Activated T-helper 1 cell treated with anti-CD3 and anti-CD28 coated beads, Interleukin-2, amount 50 U/mL, for 16 hours (primary cell): ENCODE measurements at places on chromosomes 2 and 18.

- no peak for DNase-seq
Measured at GRCh38 chr2:224982910-224983711, 59.2 kb downstream of the DOCK10 start.

- no peak for DNase-seq
Measured at GRCh38 chr2:60154142-60154541, 399.3 kb downstream of the BCL11A start.

GRCh38 chr2:128411431-128411830 lies 92.8 kb upstream of the HS6ST1 start:
- no peak for DNase-seq

DNA sequence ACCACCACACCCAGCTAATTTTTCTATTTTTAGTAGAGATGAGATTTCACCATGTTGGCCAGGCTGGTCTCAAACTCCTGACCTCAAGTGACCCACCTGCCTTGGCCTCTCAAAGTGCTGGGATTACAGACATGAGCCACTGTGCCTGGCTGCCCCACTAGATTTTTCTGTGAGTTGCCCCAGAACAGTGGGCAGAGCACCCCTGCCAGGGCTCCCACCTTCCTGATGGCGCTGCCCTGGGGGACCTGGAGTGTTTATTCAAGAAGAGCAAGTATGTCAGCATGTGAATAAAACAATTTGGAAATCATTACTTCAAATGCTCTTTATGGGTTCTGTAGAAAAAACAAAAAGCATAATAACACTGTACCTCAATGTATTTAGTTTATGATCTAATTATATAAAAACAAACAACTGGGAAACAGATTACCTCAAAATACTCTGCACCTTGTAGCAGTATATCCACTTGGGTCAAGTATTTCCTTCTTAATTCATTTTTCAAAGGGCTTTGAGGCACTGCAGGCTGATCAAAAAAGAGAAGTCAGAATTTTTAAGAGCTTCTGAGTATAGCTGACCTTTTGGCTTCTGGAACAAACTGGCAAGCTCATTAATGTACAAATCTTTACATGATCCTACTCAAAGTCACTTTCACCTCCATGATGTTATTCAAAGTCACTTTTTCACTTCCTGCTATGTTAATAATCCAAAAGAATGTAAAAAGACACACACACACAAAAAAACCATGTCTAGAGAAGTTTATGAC lies 8.9 kb downstream of the HJURP start:
- DNase-seq = no peak

DNA sequence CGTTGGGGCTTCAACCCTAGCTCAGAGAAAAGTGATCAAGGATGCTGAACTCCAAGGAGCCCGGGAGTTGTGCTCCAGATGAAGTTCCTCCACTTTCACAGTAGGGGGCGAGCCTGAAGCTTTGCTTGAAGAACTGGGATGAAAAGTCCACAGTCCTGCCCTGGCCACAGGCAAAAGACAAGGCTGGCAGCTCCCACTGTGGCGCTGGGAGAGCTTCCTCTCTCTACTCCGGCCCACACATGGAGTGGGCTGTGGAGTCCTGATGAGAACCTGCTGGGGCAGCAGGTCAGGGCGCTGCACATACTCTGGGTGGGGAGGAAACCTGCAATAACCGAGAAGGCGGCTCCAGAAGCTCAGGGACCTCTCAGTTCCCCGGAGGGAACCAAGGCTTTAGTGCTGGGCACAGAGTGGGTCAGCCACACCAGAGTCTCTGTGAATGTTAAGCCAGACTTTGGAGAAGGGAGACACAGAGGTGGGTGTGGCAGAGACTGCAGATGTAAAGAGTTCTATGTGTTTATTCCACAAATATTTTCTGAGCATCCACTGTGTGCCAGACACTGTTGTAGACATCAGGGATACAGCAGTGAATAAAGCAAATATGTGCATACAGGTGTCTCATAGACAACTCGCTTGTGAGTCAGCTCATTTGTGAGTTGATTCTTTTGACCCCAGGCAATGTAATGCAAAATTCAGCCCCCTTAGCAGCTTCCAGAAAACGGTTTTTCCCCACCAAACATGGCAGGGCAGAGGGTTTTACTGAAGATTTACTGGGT lies 48.0 kb upstream of the MRPL33 start:
- no peak for DNase-seq

GRCh38 chr2:88561646-88562388 lies 65.4 kb downstream of the EIF2AK3 start:
- no peak for DNase-seq

DNA sequence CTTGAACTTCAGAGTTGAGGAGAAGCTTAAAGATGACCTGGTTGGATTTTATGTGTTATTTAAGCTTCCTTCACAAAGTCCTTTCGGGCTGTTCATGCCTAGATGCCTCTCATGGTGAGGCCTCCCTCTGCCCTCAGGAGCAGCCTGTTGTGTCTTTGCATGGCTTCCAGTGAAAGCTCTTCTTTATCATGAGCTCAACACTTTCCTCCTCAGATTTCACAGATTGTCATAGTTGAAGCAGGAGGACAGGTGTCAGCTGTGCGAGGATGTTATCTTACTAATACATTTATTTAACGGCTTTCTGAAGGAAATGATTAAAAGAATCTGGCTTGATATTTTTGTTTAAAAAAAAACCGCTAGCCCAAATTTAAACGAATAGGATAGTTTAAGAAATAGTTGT lies 48.8 kb upstream of the ITSN2 start:
- no peak for DNase-seq

- no peak for DNase-seq
Measured at GRCh38 chr18:58894930-58895329, 30.3 kb downstream of the ZNF532 start.

DNA sequence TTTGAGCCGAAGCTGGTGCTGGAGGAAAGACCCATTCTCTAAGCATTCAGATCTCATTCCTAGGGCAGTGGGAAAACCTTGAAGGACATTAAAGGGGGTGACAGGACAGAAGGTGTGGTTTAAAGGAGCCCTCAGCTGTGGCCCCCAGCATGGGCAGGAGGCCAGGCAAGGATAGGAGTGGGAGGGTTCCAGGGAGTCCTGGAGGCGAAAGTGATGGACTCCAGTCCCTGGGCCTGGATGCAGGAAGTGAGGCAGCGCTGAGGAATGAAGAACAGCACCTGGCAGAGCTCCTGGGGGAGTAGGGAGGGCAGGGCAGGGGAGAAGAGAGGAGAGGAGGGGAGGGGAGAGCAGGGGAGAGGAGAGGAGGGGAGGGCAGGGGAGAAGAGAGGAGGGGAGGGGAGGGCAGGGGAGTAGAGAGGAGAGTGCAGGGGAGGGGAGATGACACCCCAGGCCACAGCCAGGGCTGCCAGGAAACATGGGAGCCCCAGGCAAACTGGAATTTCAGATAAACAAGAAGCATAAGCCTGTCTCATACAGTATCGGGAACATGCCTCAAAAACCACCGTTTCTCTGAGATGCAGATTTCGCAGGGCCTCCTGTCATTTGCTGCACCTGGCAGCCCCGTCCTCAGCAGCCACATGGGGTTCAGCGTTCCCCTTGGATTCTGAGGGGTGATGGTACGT lies 5.7 kb downstream of the RAMP1 start:
- DNase-seq = no peak

DNA sequence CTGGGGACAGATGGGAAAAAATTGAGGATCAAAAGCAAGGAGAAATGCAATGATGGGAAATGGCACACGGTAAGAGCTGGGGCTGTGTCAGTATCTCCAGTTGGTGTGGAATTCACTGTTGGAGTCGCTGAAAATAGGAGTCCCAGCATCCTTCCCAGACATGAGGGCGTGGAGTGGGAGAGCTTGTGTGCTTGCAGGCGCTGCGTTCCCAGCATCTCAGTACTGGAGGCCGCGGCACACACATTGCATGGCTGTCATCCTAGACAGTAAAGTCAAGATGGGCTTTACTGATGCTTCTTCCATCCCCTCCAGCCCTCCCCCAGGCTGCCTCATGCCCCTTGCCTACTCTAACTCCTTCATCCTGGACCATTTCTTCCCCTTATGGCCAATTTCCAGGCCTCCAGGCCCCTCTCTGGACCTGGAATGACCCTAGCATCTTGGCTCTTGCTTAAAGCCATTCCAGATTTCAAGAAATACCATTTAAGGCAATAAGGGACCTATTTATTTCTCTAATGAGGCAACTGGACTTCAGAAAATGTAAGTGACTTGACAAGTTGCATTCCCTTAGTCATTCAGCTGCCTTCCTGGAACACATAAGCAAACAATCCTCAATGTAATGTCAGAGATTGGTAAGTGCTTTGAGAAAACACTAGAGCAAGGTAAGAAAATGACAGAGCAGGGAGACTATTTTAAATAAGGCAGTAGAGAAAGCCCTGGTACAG lies 70.5 kb upstream of the TTC39C start:
- no peak for DNase-seq

GRCh38 chr2:240919786-240920782 lies 13.9 kb downstream of the CROCC2 start:
- DNase-seq = peak; percentile 2

- no peak for DNase-seq
Measured at GRCh38 chr2:35852-36251, 10.5 kb downstream of the FAM110C start.

GRCh38 chr2:61151436-61151835 lies 10.6 kb upstream of the C2orf74 start:
- DNase-seq = no peak

GRCh38 chr18:8359481-8359880 lies 249.8 kb upstream of the RAB12 start:
- DNase-seq = no peak

- DNase-seq = no peak
Measured at GRCh38 chr2:144943986-144944385, 424.1 kb upstream of the ZEB2 start.

- DNase-seq = no peak
Measured at GRCh38 chr2:187310701-187311100, 137.4 kb downstream of the CALCRL start.

DNA sequence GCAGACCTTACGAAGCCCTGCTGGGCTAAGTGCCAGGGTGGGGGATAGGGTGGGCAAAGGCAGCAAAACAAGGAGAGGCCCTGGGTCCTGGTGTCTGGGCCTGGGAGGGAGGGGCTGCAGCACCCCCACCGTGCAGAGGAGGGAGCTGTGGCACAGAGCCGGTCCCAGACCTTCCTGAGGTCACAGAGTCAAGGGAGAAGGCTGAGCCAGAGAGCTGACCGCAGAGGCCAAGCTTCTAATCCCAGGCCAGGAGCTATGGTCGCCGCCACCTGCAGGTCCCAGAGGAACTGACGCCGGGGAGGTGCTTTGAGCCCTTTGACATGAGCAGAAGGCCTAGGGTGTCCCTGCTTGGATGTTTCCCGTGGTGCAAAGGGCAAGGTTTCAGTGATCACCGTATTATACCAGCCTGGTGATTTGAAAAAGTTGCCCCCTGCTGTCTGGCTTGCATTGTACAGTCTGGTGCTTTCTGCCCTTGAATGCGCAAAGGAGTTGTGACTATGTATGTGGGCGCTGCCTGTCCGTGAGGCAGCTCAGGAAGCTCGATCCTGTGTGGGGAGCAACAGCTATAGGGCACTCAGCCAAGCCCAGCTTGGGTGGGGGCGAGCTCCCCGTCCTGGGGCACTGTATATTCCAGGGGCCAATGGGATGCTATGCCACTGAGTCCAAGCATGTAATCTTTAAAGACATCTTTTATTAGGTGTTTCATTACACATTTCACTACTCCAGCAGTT lies 44.3 kb downstream of the EDAR start:
- no peak for DNase-seq

- DNase-seq = no peak
Measured at GRCh38 chr18:44850001-44850400, 169.3 kb downstream of the SETBP1 start.

- DNase-seq = no peak
Measured at GRCh38 chr2:200308546-200309295, 2.2 kb downstream of the SPATS2L start.

GRCh38 chr18:12460874-12461273 lies 53.1 kb downstream of the PRELID3A start:
- no peak for DNase-seq

- DNase-seq = no peak
Measured at GRCh38 chr2:70777450-70777849, 9.4 kb upstream of the ADD2 start.

DNA sequence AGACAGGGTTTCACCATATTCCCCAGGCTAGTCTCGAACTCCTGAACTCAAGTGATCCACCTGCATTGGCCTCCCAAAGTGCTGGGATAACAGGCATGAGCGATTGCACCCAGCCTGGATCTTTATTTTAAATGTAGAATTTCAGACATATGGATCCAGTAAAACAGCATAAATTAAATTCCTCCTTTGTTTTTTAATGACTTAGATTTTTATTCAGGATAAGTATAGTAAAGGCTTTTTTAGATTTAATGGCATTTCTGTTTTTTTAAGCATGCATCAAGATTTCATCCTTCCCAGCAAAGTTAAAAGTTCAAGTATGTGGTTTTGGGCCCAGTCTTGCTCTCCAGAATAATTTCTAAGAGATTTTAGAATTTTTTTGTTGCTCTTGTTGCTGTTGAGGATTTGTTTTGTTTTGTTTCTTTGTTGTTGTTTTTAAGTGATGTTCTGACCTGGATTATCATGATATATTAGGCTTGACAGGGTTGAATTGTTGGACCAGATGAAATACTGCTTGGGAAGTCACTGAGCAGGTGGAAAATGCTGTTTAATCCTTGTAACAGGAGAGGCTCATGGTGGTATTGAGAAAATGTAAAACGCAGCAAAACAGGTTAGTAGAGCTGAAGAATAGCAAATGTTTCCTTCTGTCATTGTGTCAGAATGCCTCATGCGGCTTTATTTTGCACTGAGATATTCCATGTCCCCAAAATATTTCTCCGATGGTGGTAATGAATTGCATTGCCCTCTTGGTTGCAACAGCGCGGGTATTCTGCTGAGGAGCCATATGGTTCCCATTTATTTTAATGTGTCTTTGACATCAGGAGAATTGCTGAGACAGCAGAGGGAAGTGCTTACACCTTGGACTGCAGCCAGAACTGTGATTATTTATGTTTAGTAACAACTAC lies 147.9 kb downstream of the GALNT3 start:
- no peak for DNase-seq

DNA sequence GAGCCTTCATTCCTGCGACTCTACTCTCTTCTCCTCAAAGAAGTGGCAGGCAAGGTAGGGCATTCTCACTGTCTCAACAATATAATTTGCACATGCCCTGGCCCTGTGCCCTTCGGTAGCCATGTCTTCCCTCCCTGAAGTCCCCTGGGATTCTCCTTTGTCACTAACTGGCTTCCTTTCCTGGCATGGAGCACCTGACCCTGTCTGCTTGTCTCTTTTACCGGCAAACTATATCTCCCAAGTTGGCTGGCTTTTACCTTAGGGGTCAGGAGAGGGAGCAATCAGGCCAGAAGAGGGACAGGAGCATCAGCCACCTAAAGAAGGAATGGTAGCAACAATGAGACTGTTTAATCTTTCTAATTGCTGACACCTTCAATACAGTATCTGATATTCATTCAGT lies 51.9 kb upstream of the RMDN2 start:
- DNase-seq = no peak
